ENCODE measurements at places on chromosomes 3 and 15. TPM values are rescaled to one million over a fixed set of nuclear protein-coding genes. Genes with fewer than 3 reads are reported as not detected.

Gene C3orf80
- not detected for total RNA-seq

Gene MUSTN1
- total RNA-seq, result not detected

Gene PAK6
- total RNA-seq, result 90.1 TPM

Gene ZMAT3
- 9.6 TPM for total RNA-seq

Measured in stomach (tissue), 19 donors.